8988T (cell line): ENCODE measurements at places on chromosomes 6 and 20.

DNA sequence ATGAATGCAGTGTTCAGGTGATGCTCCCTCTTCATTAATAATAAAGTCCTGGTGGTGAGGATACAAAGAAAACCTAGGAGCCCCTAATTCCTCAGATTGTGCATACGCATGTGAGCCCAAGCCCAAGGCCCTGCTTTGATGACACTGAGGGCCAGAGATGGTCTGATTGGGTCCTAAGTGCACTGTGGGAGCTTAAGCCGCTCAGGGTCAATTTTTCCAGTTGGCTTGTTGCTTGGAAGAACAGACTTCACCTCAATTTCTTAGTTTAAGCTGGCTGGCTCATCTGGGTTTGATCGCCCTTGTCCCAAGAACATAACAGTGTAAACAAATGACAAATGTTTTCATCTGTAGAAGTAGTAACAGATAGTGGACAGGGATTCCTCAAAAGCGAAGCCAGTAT, 41.4 kb downstream of the INSM1 start:
- no peak for DNase-seq

GRCh38 chr6:123940551-123940950, 136.9 kb downstream of the NKAIN2 start:
- DNase-seq = no peak

DNA sequence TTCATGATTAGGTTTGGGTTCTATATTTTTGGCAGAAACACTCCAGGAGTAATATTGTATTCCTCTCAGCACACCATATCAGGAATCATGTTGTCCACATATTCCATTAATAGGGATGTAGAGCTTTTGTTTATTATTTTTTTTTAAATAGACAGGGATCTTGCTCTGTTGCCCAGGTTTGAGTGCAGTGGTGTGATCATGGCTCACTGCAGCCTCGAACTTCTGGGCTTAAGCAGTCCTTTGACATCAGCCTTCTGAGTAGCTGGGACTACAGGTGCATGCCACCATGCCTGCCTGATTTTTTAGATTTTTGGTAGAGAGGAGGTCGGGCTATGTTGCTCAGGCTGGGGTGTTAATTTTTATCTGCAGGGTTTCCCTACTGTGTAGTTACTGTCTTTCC, 12.0 kb downstream of the SCAF8 start:
- DNase-seq = no peak

GRCh38 chr6:134031696-134032255, 20.6 kb downstream of the SLC2A12 start:
- DNase-seq = no peak

DNA sequence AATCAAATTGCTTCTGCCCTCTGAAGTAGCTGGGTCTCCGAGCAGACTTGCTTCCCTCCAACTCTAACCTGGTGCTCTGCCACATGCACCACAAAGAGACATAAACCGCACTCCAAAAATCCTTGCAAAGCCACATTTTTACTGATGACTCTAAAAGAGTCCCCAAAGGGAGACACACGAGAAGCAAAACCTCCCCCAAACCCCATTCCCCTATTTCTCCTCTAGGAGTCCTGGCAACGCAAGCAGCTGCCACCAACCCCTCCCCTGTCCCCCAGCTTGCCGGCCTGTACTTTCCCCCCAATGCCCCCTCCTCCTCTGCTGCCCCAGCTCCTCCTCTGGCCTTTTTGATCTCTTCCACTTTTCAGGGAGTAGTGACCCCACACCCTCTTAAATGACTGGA, 180.1 kb upstream of the ARID1B start:
- no peak for DNase-seq

DNA sequence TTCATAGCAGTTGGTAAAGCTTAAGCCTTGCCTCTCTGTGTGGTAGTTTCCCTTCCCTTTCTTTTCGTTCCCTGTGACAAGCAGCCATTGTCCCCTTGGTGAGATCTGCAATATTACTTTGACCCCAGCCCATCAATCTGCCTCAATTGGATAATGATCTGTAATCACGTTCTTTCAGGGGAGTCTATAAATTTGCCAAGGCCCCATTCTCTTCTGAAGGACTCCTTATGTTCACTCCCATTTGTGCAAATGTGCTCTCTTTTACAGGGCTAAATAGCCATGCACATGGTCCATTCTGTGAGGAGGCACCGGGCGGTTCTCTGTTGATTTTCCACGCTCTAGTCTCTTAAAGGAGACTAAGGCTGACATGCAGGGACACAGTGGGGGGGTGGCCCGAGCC, 660.4 kb upstream of the SLC35B3 start:
- DNase-seq = no peak

DNA sequence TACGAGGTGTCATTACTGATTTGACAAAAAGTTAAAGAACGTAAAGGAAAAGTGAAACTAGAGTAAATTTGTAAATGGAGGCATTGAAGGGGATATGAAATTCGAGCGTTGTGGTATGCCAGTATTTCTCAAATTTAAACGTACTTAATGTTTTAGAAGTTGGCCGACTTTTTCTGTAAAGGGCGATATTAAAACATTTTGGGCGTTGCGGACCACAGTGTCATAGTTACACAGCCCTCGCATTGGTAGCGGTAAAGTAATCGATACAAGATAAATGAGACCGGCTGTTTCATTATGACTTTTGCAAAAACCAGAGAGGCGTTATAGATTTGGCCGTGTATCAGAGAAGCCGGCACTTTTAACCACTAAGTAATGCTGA, 39.6 kb downstream of the OR2B2 start:
- DNase-seq = no peak

DNA sequence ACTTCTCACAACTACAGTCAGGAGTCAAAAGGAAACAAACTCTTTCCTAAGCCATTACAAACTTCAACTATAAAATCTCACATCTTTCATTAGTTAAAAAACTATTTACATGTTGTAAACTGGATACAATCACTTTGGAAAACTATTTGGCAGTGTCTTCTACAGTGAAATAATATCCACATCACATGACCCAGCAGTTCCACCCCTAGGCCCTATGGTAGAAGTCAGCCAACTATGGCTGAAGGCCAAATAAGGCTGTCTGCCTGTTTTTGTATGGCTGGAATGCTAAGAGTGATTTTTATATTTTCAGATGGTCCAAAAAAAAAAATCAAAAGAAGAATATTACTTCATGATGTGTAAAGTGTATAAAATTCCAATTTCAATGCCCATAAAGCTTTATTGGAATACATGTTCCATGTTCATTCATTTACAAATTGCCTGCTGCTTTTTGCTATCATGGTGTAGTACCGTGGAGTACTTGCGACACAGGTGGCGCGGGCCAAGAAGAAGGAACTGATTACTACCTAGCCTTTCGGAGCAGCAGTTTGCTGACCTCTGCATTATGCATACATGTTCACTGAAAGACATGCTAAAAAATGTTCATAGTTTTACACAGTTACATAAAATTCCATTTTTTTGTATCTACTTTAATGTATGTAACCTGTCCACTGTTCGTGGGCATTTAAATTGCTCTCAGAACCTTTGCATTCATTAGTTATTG, 129.0 kb downstream of the KIF16B start:
- no peak for DNase-seq

- DNase-seq = no peak
Measured at GRCh38 chr20:47276851-47277534, 79.5 kb downstream of the ZMYND8 start.

- DNase-seq = no peak
Measured at GRCh38 chr6:148611213-148611612, 135.6 kb upstream of the UST start.

- DNase-seq = no peak
Measured at GRCh38 chr20:35451295-35451694, 4.1 kb upstream of the CEP250 start.

- DNase-seq = no peak
Measured at GRCh38 chr20:62252342-62252966, 14.1 kb downstream of the OSBPL2 start.

DNA sequence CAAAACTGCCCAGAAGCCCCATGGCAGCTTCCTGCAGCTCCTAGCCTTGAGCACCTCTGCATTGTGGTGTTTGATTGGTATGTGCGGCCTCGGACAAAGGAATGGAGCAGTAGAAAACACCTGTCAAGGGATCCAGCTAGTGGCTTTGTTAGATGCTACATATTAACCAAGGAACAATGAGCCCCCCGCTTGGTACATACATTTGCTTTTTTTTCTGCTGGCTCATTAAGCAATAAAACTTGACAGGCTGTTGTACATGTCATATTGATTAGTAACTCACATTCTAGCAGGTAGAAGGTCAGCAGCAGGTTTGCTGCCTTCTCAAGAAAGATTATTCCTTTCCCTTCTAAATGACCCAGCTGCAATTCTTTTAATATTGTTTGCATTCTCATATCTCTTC, 937 bp downstream of the SPACA1 start:
- no peak for DNase-seq

DNA sequence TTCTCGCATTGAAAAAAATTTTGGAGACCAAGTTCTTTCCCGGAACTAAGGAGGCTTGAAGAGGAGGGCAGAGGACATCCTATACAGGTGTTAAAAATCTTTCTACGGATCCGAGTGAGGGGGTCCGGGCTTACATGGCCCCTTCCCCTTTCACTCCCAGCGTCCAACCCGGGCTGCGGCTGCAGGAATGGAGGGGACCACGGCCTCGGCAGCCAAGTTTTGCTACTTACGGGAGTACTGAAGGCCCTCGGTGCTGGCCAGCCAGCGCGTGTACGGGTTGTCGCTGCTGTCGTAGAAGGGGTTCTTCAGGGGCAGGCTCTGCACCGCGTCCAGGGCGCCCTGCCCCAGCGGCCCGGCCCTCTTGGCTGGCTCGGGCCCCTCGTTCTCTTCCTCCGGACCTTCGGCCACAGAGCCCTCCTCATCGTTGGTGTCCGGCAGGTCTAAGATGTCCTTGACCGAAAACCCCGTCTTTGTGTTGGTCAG, 642 bp downstream of the NKX2-2 start:
- no peak for DNase-seq

DNA sequence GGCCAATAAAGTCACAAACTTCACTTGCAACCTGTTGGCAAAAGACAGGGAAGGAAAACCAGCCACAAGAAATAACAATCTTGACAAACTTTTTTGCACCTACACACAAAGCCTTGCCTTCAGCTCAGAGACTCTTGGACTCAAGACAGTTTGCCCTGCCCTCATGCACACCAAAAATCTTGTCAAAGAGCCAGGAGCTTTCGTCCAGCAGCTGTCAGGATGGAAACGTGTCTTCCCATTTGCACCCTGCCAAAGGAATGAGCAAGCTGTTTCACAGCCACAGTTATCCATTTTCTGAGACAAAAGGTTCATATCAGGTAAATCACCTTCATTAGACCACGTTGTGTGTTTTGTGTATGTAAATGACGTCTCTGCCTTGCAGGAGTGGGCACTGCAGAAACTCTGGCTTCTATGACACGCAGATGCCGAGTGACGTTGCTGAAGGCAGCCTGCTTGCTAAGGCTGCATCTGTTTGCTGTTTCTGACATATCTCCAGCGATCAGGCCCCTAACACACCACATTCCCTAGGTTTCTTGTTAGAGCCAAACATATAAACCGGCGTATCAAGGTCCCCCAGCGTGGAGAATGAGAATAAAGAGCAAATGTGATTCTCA, 193.4 kb downstream of the SYNDIG1 start:
- DNase-seq = no peak

GRCh38 chr6:48101290-48101689, 9.7 kb downstream of the PTCHD4 start:
- no peak for DNase-seq

GRCh38 chr20:33840160-33840559, 29.0 kb downstream of the CHMP4B start:
- DNase-seq = no peak

DNA sequence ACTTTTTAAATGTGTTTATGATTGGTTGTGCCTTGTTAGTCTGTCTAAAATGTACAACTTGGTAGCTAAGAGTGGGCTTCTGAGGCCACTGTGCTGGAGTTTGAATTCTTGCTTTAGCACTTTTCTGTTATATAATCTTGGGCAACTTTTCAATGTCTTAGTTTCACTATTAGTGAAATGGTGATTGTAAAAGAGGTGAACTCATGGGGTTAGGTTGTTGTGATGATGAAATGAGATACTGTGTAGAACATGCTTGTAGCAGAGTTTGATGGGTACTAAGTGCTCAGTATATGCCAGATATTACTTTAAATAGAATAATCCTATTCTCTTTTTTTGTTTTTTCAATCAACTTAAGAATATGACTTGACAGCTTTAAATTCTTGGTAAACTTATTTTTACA, 624.7 kb downstream of the CD109 start:
- DNase-seq = no peak

DNA sequence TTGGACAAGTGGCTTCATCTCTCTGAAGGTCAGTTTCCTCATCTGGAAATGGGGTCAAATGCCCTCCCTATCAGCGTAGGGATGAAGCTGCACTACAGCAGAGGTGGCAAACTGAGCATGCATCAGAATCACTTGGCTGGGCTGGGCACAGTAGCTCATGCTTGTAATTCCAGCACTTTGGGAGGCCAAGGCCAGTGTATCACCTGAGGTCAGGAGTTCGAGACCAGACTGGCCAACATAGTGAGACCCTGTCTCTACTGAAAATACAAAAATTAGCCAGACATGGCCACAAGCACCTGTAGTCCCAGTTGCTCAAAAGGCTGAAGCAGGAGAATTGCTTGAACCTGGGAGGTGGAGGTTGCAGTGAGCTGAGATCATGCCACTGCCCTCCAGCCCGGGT, 6.7 kb upstream of the MMP9 start:
- no peak for DNase-seq

DNA sequence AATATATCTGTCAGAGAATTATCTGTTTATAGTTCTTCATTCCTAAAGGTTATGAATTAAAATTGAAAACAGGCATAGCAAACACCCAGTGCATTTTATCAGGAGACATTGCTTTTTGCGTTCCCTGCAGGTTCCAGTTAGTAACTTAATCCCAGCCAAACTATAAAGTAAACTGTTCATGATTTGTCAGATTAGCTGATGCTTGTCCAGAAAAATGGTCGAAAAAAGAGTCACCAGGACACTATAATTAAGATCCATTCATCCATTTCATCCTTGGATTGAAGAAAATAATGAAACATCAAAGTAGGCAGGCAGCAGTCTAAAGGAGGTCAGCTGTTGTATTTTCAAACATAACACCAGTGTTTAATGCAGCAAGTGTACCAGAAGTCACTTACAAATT, 75.9 kb downstream of the EPHA7 start:
- no peak for DNase-seq

- DNase-seq = no peak
Measured at GRCh38 chr6:168242111-168242939, 77.3 kb downstream of the DACT2 start.

GRCh38 chr6:28537509-28538140, 11.9 kb downstream of the GPX5 start:
- no peak for DNase-seq

DNA sequence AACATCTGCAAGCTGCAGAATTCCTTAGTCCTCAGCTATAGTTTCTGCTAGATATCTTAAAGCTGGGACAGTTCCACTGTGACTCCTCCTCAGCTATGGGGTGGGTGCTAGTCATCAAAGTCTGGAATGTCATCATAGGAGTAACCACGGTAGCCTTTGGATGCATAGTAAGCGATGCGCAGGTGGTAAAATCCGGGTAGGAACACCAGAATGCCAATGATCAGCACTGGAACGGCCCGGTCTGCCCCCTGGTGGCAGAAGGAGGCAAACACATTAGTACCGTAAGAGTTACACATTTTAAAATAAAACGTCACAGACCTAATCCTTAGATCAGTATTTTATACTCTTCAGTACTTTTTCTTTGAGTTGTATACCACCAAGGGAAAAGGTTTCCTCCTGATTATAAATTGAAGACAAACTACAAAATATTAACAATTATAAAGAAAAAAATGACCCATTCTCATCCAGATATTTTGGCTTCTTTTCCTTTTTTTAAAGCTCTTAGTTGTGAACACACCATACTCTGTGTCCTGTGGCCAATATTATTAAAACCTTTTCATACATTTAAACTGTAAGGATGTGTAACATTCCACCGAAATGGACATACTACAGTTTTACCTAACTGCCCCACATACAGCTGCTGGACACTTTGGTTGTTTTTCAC, 18.9 kb downstream of the PCNA start:
- DNase-seq = no peak
